ENCODE measurements at places on chromosomes 3 and 15. TPM values are rescaled to one million over a fixed set of nuclear protein-coding genes. Genes with fewer than 3 reads are reported as not detected.

GRCh38 chr3:133487204-133487603, 86.3 kb upstream of the CDV3 start:
- no peak for DNase-seq

DNA sequence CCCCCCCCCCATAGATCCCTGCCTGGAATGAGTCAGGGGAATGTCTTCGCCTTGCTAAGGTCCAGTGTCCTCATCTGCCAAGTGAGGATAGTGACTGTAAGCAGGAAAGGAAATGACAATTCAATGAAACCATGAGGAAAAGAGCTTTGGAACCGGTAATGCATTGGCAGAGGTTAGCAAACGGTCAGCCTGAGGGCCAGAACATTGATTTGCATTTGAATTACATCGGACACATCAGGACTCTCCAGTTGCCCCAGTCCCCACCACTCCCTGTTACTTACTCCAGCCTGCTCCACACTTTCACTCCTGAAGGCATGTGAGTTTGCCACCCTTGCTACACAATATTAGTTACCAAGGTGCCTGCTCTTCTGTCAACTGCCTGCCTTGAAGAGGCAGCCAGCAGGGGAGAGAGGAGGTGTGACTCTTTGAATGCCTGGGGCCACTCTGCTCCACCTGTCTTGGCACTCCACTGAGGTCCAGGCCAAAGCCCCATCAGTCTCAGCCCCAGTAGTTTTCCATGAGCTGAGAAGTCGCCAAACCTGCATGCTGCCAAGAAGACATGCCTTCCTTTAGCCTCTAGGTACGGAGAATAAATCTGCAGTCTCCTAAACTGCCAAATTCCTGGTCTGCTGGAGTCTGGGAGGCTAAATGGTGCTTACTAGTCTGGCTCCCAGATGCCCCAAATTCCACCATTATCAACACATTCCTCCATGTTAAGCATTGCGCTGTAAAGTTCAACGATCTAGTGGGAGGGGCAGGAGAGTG, 191.7 kb upstream of the TLE3 start:
- DNase-seq: no peak

The UROC1 gene
- total RNA-seq: not detected

DNA sequence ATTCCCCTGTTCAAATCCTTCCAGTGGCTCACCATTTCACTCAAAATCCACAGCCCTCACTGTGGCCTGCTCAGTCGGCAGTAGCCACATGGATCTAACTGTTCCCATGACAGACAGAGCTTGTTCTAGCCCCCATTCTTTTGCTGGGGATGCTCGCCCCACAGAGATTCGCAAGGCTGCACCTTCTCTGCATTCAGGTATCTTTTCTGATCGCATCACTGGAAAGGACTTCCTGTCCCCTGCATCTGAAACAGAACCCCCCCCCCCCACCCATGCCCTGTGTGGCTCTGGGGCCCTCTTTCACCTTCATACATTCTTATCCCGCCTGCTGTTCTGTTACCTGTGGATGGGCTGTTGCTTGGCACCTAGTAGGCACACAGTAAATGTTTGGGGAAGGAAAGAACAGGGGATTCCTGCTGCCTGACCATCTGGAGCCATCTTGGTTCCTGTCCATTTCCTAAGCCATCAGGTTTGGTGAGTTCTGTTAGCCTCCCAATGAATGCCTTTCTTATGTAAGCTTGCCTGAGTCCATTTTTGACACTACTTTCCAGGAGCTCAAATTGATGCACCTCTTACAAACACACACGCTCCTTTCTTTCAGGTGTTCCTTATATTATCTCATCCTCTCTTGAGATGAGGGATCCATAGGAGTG, 42.9 kb upstream of the PGPEP1L start:
- DNase-seq: no peak

The DLEC1 gene
- not detected for total RNA-seq

The SPATA12 gene
- total RNA-seq: not detected

The RASL12 gene
- total RNA-seq: 0.08 TPM

The FES gene
- 0.25 TPM for total RNA-seq

- DNase-seq: no peak
Measured at GRCh38 chr3:55409806-55410205, 77.3 kb downstream of the WNT5A start.

DNA sequence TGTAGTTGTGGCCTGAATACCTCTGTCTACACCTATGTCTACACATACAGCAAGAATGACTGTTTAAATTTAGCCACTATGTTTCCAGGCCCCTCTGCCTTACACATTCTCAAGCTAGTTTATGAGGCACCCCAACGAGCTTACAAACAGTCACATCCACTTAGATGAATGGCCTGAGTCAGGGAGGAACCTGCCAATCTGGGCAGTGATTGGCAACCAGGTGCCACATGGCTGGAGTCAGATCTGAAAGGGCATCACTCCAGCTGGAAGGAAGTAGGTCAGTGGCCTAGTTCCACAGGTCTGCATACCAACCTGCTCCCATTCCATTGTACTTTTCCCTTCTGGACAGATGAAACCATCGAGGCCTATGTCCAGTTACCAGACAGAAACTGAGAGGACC, 136.3 kb downstream of the FOXP1 start:
- no peak for DNase-seq

DNA sequence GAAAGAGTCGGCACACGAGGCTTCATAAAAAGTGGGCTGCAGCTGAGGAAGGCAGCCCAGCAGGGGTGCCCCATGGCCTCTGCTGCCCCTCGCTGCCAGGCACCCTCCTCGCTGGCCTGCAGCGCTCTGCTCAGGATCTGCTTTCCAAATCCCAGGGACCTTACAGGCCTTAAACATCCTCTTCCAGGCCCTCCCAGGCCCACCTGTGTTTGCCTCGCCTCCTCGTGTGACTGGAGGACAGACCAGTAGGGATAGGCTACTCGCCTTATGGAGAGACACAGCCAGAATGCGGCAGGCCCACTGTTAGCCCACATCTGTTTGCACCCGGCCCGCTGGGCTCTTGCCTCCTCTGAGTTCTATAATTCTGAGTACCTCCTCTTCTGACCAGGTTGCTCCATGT, 124.5 kb upstream of the PLXNA1 start:
- DNase-seq: no peak

DNA sequence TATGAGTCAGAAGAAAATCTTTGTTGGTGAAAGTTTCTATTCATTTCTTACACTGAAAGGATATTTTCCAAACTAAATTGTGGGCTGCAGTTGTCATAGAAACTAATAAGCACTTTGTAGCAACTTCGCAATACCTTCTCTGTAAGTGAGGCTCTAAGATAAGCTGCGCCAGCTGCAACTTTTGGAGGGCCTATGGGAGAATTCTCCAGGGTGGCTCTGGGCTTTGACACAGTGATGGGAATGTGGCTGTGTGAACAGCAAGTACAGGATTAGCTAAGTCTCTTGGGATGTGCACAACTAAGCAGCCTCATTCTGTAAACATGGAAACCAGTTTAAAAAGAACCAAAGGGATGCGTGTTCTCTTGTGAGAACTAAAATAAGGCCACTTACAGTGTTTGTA, 124.6 kb upstream of the SGO1 start:
- DNase-seq: peak; percentile 62

DNA sequence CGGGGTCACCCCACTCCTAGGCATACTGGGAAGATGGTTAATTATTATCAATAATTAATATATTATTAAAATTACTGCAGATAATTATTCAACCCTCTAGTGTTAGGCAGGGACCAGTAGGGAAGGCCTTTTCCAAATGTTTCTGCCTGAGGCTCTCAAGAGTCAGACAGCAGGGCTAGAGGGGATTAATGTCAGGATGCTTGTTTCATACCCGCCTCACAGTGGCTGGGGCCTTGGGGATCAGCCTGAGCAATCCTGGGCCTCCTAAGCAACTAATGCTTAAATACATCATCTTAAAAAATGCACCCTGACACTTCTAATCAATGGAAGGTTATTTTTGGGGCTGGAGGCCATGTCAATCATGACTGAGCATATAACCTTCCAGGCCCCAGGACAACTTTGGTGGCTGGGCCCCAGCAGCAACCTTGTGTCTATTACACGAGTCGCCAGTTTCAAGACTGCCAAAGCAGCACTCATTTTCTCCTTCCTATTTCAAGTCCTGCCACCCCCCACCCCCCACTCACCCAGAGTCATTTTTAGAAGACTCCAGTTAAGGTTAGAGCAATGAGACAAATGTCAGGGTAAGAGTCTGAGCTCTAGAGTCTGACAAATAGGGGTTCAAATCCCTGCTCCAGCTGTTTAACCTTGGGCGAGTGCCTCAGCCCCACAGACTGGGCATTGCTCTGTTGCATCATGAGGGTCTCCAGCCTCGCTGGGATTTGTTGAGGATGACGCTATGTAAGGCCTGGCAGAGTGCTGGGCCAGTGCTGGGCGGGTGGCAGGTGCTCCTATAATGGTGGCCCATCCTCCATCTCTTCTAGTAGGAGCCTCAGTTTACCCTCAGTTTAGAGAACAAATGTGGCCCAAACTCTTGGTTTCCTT, 6.1 kb downstream of the AMOTL2 start:
- DNase-seq: no peak

The DAZL gene
- total RNA-seq: not detected

GRCh38 chr3:8239095-8239494, 262.5 kb upstream of the LMCD1 start:
- DNase-seq: no peak

DNA sequence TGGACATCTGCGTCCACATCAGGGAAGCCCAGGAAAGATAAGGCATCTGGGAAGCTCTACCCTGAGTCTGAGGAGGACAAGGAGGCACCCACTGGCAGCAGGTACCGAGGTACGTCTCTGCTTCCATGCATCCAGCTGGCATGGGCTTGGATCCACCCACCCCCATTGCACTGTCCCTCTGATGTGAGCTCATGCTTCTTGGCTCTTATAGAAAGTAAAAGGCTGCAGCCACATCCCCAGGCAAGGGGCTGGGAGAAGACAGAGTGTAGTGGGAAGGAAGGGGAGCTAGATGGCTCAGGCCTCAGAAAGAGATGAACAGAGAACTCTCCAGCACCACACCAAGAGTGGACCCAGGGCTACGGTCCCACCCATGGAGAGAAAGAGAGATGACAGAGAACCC, 18.2 kb downstream of the PTH1R start:
- DNase-seq: no peak

The CCDC39 gene
- total RNA-seq: not detected

DNA sequence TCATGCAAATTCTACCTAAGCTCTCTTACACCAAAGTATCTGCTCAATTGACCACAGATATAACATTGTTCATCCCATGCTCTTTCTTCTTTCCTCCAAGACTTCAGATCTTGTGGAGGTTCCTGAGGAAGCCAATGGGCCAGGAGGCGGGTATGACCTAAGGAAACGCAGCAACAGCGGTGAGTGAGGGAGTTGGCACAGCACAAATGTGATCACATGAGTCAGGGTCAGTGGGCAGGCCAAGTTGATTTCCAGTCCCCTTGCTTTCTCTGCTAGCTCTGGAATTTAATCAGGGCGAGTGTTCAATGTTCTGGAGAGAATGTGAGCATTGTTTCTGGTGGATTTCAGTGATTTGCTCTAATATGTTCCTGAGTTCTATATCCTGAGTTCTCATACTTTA, 112.7 kb downstream of the STAC start:
- no peak for DNase-seq

DNA sequence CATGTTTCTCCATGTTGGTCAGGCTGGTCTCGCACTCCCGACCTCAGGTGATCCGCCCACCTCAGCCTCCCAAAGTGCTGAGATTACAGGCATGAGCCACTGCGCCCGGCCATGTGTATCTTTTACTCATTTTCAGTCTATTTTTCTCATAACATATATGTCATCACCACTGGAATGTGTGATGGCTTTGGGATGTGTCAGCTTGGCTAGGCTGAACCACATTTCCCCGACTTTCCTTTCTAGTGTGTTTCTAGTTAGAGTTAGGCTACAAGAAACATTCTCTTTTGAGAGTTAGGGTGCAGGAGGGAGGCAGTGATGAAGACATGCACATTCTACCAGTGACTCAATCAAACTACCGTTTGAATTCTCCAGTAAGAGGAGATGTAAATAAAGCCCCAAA, 444.9 kb upstream of the THBS1 start:
- DNase-seq: no peak

DNA sequence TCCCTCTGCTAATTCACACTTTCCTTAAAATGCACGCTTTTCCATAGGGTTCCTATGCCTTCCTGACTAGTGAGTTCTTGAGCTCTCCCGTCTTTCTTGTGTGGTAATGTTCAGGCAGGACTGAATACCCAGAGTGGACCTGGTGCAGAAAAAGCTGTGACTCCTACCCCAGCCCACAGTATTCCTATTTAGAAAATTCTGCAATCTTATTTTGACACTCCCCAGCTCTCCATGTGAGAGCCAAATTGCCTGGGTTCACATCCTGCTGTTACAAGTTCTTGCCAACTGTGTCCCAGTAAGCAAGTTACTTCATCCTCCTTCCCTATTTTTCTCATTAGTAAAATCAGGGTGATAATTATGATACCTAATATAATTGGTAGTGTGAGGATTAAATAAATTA, 290.8 kb upstream of the SLCO3A1 start:
- no peak for DNase-seq

DNA sequence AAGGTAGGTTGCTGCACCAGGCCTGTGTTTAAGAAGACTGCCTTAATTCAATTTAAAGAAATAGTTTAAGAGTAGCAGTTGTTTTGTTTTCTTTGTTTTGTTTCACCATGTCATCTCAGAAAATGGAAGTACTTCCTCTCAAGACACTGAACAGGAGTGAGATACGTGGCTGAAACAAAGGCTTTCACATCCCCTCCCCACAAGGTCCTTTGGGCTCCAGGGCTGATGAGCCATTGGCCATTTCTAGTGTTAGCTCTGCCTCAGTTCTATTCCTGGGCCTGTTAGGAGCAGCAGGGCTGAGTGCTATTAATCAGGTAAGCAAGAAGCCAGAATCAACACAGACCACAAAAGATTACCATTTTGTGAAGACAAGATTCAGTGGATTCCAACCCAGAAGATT, 132.8 kb downstream of the KCNAB1 start:
- no peak for DNase-seq

GRCh38 chr15:77002436-77002835, 7.5 kb downstream of the PSTPIP1 start:
- no peak for DNase-seq

GRCh38 chr3:179376474-179376873, 29.0 kb downstream of the MFN1 start:
- DNase-seq: no peak

The HRG gene
- not detected for total RNA-seq

- no peak for DNase-seq
Measured at GRCh38 chr3:133124511-133124910, 86.3 kb downstream of the TMEM108 start.

The ITIH1 gene
- total RNA-seq: 0.04 TPM

DNA sequence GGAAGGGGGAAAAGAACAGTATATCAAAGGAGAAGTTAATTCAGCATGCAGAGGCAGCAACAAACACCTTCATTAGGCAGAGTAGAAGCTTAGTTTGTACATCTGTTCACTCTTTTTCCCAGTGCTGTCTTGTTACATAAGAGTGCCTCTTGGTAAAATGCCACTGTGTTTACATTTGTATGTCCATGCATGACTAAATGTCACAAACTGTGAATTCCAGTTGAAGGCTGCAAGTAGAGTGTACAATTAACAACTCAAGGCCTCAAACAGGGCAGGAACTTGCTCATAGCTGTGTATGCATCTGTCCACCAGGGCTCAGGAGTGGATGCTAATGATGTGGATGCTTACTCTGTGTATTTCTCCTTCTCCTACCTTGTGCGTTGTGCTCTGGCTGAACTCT, 214.2 kb upstream of the TPM1 start:
- peak; percentile 58 for DNase-seq

- no peak for DNase-seq
Measured at GRCh38 chr15:77163781-77164384, 93.0 kb upstream of the TSPAN3 start.

The ROPN1 gene
- not detected for total RNA-seq

- DNase-seq: peak; percentile 80
Measured at GRCh38 chr15:39461536-39462130, 119.2 kb upstream of the THBS1 start.

- no peak for DNase-seq
Measured at GRCh38 chr3:36135863-36136262, 244.4 kb upstream of the STAC start.

Measured in SJCRH30 (cell line).